ENCODE measurements at places on chromosomes 13 and 19.

DNA sequence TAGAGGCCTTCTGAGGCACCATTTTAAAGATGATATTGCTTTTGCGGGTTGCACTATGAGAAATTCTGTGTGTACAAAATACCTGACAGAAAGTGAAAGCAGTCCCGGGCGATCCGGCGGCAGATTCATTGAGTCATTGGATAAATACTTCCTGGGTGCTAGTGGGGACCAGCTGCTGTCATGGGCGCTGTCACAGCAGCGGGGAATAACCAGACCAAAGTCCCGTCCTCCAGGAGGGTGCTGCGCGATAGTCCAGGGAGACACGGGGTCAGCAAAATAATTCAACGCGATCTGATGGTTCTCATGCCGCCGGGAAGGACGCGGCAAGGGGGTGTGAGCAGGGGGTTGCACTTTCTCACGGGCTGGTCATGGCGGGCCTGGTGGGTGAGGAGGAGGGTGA lies 13.5 kb downstream of the ZFR2 start:
- peak; percentile 31 for DNase-seq

DNA sequence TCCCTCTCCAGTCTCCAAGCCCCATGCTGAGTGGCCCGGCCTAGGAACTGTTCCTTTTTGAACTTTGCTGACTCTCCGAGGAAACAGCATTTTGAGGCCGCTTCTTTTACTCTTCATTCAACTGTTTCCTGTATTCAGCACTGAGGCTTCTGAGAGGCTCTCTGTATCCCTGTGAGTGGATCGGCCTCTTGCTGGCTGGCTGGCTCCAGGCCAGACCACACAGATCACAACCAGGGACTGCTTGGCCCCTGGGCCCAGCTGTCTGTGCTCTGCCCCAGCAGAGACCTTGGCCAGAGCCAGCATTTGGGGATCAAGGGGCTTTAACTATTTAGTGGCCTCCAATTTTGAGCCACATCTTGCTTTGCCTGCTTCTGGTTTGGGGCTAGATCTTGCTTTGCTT lies 75.6 kb upstream of the KL start:
- peak; percentile 27 for DNase-seq

GRCh38 chr13:38073931-38074330 lies 204.4 kb upstream of the TRPC4 start:
- no peak for DNase-seq

GRCh38 chr13:35700671-35701070 lies 224.2 kb upstream of the MAB21L1 start:
- no peak for DNase-seq

DNA sequence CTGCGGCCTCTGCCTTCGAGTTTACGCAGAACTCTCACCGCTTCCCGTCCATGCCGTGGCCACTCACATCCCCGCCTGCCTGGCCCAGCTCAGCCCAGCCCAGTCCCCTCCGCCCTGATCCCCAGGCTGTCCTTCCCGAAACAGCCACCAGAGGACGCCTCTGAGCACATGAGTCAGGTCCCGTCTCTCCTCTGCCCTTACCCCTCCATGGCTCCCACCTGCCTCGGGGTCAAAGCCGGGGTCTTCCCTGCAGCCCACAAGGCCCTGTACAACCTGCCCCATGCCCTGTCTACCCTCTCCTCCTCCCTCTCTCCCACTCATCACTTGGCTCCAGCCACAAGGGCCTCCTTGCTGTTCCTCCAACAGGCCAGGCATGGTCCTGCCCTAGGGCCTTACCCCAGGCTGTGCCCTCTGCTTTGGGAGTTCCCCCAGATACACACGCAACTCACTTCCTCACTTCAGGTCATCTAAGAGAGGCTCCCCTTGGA lies 8.1 kb upstream of the SEMA6B start:
- DNase-seq = no peak

- no peak for DNase-seq
Observed at GRCh38 chr13:83215627-83216026, 666.6 kb downstream of the SLITRK1 start.

GRCh38 chr13:74153316-74153715 lies 19.1 kb upstream of the KLF12 start:
- no peak for DNase-seq

DNA sequence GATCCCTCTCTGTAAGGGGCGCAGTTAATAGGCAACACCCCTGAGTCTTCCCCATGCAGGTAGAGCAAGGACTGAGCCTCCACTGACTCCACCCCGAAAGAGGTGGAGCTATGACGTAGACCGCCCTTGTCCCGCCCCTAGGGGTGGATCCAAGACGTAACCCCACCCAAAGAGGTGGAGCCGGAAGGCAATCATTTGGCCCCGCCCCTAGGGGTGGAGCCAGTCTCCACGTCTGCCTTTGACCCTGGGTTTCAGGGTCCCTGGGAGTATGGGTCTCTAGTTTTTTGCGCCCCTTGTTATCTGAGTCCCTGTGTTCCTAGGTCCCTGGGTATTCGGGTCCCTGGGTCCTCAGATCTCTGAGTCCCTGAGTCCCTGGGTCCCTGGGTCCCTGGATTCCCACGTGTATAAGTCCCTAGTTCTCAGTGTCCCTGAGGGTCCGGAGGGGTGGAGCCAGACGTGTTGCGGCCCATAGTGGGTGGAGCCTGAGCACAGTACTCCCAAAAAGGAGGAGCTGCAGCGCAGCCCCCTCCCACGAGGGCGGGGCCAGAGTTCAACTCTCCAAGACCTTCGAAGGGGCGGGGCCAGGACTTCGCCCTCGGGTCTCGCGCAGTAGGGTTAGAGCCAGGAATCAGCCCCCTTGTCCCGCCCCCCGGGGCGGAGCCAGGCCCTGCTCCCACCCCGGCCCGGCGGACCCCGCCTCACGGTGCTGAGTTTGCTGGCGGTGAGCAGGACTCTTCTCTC lies 5.3 kb downstream of the DENND1C start:
- no peak for DNase-seq

- DNase-seq = no peak
Observed at GRCh38 chr13:44151474-44151873, 222.2 kb upstream of the SERP2 start.

DNA sequence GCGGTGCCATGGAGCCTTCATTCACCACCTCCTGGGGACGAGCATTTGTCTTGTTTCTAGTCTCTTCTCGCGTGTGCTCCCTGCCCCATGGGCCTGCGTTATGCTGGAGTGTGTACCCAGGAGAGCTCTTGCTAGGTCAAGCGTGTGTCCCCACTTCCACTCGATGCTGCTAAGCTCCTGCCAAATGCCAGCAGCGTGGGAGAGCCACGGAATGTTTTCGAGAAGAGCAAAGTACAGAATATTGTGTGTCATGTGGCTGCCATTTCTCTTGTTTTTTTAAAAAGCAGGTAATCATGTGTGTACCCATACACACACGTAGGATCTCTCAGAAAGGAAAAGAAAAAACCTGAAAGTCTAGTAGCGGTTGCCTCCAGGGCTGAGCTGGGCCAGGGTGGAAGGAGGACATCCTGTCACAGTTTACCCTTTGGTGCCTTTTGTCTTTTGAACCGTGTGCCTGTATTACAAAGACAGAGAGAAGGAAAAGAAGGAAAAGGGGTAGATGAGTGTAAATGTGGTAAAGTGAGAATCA lies 28.6 kb downstream of the PAK4 start:
- no peak for DNase-seq

DNA sequence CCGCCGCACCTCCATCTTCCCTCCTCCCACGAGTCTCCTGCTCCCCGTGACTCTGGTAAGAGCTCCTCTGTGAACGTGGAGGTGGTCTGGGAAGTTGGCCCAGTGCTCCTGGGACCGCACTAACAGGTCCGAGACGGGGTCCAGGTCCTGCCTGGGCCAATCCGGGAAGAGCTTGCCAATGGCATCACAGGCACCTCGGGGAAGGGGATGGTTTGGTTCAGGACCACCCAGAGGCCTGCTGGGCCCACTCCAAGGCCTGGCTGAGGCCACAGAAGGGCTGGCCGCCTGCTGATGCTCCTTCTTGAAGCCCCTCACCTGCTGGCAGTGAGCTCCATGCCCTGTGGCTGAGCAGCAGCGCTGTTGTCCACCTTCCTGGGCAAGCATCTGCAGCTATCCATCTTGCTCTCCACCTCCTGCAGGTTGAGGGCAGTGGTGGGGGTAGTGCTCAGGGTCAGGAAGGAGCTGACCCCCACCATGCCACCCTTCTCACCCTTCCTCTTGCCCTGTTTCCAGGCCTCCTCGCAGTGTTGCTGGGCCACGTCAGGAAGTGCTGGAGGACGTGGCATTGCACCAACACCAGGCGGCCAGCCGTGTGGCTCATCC lies 41.2 kb upstream of the TPM4 start:
- no peak for DNase-seq

GRCh38 chr19:11873762-11874161 lies 13.8 kb upstream of the ZNF69 start:
- DNase-seq = no peak

- DNase-seq = peak; percentile 26
Observed at GRCh38 chr13:94966422-94966955, 254.1 kb upstream of the SOX21 start.

- DNase-seq = no peak
Observed at GRCh38 chr19:54201980-54202379, 1.3 kb downstream of the RPS9 start.

GRCh38 chr19:34837262-34837661 lies 64.2 kb upstream of the ZNF599 start:
- DNase-seq = peak; percentile 93

DNA sequence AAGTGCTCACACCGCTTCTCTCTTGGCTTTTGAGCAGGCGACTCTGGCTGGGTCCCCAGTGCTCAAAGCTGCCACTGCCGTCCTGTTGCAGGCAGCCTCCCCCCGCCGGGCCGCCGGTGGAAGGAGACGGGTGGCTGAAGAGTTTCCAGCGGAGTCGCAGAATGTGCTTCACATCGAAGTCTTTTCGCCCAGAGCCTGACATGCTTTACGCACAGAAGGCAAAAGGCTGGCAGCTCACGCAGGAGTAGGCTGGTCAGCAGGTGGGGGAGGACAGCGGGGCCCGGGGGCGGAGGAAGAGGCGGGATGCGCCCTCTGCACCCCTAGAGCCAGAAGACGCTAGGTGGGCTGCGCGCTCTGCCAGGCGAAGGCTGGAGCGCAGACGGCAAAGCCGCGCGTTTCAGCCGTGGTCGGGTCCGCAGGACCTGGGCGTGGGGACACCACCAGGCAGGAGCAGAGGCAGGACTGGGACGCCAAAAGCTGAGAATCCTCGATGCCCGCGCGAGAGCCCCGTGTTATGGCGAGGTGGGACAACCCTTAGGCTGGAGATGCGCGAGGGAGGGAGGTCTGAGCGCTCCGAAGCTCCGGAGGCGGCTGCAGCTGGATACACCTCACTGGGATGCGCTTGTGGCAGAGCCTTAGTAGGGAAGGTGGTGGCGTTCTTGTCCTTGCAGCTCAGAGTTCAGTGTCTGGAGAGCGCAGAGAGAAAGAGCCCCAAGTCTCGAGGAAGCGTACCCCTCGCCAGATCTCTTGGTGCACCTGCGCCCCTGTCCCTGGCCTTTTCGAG lies at the start of gene ATXN8OS:
TSS of gene ATXN8OS (plus strand) at position 329 of the 784 bp plus-strand sequence.
- no peak for DNase-seq

GRCh38 chr13:62556978-62557377 lies 1141.3 kb upstream of the PCDH20 start:
- no peak for DNase-seq

DNA sequence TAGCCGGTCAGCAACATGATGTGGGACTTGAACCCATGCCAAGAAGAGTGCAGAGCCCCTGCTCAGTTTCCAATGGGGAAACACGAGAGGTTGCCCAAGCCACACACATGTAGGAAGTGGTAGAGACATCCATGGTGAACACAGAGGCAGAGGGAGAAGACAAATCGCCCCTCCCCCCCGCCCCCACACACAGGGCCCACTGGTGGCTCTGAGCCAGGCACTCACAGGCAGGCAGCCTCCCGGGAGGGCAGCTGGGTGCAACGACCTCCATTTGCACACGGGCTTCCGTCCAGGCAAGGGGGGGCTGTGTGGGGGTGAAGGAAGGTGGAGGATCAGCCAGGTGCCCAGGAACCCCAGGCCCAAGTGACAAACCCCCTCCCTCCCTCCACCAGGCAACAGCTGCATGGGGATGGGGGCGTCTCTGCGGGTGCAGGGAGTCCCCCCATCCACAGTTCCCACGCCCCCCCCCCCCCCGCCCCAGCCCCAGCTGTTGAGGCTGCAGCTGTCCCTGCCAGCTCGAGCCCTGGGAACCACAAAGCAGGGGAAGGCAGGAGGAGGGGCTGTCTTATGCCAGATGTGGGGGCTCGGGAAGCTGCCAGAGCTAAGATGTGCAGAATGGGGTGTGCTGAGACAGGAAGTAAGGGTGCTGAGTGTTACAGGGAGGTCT lies 3.4 kb downstream of the NOTCH3 start:
- DNase-seq = peak; percentile 56

DNA sequence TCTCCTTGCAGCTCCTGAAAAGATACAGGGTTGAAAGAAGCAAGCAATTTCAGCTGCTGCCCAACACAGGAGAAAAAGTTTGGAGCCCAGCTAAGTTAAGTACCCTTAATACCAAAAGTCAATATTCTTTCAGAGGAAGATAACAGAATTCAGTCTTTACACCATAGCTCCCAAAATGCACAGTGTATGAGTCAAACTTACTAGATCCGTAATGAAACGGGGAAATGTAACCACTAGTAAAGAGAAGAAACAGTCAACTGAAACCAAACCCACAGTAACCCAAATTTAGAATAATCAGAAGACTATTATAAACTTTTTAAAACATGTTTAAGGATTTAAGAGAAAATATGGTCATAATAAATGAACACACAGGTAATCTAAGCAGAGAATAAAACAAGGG lies 45.2 kb downstream of the SUCLA2 start:
- no peak for DNase-seq

GRCh38 chr19:52227196-52227940 lies 37.5 kb downstream of the PPP2R1A start:
- no peak for DNase-seq

GRCh38 chr13:75425216-75426009 lies 56.6 kb downstream of the TBC1D4 start:
- no peak for DNase-seq

- no peak for DNase-seq
Observed at GRCh38 chr13:107203146-107203847, 635.4 kb upstream of the ARGLU1 start.

DNA sequence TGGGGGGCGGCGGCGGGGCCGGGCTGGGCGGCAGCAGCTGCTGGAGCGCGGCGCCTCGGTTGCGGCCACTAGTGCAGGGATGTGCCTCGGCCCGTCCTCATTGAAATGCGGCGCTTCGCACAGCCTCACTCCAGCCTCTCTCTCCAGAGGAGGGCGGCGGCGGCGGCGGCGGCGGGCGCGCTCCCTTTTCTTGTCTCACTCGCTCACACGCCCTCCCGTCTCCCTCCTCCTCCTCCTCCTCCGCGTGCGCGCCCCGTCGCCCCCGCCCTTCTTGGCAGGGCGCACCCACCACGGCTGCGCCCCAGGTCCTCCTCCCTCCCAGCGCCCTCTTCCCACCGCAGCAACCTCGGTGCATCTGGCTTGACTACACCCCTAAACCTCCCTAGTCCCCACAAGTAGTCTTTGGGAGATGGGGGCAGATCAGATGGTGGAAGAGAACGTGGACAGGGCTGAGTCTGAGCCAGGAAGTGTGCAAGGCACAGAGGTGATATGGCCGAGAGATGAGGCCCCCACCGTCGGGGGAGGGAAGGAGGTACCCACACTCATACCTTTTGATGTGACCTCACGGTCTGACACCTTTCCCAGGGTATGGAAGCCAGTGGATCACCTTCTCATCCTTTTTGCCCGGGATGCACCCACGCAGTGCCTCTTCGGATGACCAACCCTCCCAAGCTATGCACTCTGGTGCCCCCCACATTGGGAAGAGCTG lies at the start of gene DCLK1:
TSS of gene DCLK1 (minus strand) at position 161 of the 709 bp plus-strand sequence.
- DNase-seq = no peak
